ENCODE measurements at places on chromosomes 5 and 9.

DNA sequence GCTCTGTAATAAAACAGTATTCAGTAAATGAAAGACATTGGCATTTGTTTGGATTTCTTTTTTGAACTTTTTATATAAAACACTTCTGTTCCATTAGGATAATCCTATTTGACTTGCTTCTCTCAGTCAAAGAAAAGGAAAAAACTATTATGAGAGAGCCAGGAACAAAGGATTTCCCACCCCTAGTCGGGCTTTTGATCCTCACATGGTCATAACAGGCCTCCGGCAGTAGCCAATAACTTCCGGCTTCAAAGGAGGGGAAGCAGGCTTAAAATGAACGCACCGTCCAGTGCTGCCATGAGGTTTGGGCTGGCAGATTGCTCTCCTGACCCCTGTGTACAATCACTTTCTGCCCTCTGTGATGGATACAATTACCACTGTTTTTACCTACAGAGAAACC is 209.3 kb downstream of the ZNF608 start:
- no peak for DNase-seq
- no peak overlapping the region for H3K4me3 ChIP-seq
- no peaks in the 10 kb centered on the region for H3K4me1 ChIP-seq
- no peaks in the 10 kb centered on the region for H3K27me3 ChIP-seq
- no peaks in the 10 kb centered on the region for H3K36me3 ChIP-seq

GRCh38 chr9:10443181-10443867 is 169.5 kb downstream of the PTPRD start:
- H3K4me3 ChIP-seq, result no peak overlapping the region
- H3K27me3 ChIP-seq, result no peaks in the 10 kb centered on the region
- H3K36me3 ChIP-seq, result no peaks in the 10 kb centered on the region
- no peak for DNase-seq
- H3K4me1 ChIP-seq, result no peaks in the 10 kb centered on the region

DNA sequence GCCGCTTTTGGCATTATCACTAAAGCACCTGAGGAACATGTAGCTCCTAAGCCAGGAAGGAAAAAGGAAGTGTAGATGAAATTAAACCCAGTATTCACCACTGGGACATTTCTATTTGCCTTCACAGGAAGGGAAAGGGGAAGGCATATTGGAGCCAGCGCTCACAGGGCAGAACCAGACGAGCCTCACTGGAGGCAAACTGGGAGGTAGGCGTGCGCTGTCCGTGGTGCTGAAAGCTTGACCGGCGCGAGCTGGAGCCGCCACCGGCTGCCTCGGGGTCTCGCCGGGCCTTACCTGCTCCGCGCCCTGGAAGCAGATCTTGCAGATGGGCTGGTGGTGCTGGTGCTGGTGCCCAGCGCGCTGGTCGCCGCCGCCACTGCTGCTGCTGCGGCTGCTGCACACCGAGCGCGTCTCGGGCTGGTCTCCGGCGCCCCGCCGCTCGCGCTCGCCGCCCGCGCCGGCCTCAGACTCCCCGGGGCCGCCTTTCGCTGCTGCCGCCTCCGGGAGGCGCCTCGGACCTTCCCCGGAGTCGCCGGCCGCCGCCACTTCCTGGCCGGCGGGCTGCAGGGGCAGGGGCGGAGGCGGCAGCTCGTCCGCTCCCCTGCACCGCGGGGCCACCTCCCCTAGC is 732 bp downstream of the MARCHF11 start:
- no peak for DNase-seq
- no peaks in the 10 kb centered on the region for H3K4me1 ChIP-seq
- no peak overlapping the region for H3K27ac ChIP-seq
- no peaks in the 10 kb centered on the region for H3K36me3 ChIP-seq
- H3K27me3 ChIP-seq, result no peaks in the 10 kb centered on the region

DNA sequence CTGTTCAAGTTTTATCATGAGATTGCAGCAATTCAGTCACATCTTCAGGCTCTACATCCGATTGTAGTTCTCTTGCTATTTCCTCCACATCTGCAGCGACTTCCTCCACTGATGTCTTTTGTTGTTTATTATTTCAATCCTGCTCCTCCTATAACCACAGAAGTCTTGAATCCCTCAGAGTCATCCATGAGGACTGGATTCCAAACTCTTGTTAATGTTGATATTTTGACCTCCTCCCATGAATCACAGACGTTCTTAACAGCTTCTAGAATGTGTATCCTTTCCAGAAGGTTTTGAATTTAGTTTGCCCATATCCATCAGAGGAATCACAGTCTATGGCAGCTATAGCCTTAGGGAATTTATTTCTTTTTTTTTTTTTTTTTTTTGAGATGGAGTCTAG is 3.6 kb downstream of the FBXO38 start:
- no peak overlapping the region for H3K4me3 ChIP-seq
- peaks cover 54% of the 10 kb centered on the region for H3K4me1 ChIP-seq
- no peaks in the 10 kb centered on the region for H3K36me3 ChIP-seq
- H3K27ac ChIP-seq, result no peak overlapping the region

DNA sequence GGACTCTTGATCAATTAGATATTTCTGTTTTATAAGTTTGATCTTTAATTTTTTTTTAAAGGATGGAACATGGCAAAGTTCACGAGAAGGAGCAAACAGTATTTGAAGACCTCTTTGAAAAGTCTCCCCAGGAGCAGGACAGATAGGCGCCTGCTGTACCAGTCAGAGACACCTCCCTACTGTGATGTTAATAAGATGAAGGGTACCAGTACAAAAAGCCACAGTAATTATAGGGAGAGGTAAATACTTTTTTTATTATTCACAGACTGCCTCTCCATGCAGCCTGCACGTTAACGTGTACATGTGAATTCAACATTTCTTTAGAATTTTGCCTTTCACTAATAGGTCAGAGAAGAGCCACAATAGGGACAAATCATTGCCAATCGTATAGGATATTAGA is 146.5 kb upstream of the CDH6 start:
- H3K4me3 ChIP-seq, result no peak overlapping the region
- H3K36me3 ChIP-seq, result no peaks in the 10 kb centered on the region
- H3K4me1 ChIP-seq, result no peaks in the 10 kb centered on the region
- no peak overlapping the region for H3K27ac ChIP-seq
- DNase-seq, result no peak
- no peaks in the 10 kb centered on the region for H3K27me3 ChIP-seq

DNA sequence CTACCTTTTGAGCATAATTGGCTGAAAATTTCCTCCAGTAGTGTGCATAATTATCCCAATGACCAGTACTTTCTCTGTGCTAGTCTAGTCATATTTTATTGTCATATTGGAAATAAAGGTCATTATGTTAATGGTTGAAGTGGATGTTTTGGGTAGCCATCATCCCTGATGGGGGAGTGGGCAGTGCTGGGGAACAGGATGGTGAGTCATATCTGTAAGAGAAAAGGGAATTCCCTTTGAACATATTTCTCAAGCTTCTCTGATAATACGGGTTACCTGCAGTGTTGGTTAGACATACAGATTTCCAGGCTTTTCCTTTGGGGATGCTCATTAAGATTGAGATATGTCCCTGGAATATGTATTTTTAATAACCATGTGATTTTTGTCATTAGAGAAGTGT is 33.3 kb upstream of the SPATA31D4 start:
- no peaks in the 10 kb centered on the region for H3K36me3 ChIP-seq
- H3K27me3 ChIP-seq, result no peaks in the 10 kb centered on the region
- no peak overlapping the region for H3K27ac ChIP-seq
- no peak for DNase-seq

- H3K4me1 ChIP-seq, result no peaks in the 10 kb centered on the region
- no peak overlapping the region for H3K4me3 ChIP-seq
- H3K27me3 ChIP-seq, result no peaks in the 10 kb centered on the region
- no peak overlapping the region for H3K27ac ChIP-seq
Observed at GRCh38 chr5:89327608-89328007, 444.6 kb upstream of the MEF2C start.

DNA sequence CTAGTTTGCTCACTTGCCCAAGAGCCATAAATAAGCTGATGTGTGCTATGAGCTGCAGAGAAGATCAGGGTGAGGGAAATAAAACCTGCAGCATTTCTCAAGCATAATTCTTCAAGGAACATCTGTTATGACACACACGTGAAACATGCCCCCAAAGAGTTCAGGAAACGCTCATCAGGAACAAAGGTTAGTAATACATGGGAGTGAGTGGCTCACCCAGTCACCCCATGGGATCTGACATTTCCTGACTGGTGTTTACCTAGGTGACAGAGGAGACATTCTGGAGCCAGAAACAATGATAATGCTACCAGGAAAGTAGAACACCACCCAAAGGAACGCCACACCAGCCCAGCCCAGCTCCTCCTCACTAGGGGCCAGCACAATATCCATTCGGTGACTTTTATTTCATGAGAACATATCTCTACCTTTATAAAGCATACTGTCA is 66.0 kb downstream of the FRMD3 start:
- no peak overlapping the region for H3K27ac ChIP-seq
- DNase-seq, result no peak
- no peaks in the 10 kb centered on the region for H3K4me1 ChIP-seq
- H3K27me3 ChIP-seq, result no peaks in the 10 kb centered on the region
- no peaks in the 10 kb centered on the region for H3K36me3 ChIP-seq
- H3K4me3 ChIP-seq, result no peak overlapping the region

GRCh38 chr5:136482206-136482605 is 116.9 kb upstream of the TRPC7 start:
- DNase-seq, result no peak
- H3K4me1 ChIP-seq, result no peaks in the 10 kb centered on the region
- H3K4me3 ChIP-seq, result no peak overlapping the region
- H3K27me3 ChIP-seq, result no peaks in the 10 kb centered on the region
- H3K36me3 ChIP-seq, result no peaks in the 10 kb centered on the region

GRCh38 chr5:74341221-74341620 is 299.3 kb downstream of the ENC1 start:
- no peak for DNase-seq
- no peaks in the 10 kb centered on the region for H3K36me3 ChIP-seq
- no peak overlapping the region for H3K27ac ChIP-seq
- no peaks in the 10 kb centered on the region for H3K4me1 ChIP-seq

DNA sequence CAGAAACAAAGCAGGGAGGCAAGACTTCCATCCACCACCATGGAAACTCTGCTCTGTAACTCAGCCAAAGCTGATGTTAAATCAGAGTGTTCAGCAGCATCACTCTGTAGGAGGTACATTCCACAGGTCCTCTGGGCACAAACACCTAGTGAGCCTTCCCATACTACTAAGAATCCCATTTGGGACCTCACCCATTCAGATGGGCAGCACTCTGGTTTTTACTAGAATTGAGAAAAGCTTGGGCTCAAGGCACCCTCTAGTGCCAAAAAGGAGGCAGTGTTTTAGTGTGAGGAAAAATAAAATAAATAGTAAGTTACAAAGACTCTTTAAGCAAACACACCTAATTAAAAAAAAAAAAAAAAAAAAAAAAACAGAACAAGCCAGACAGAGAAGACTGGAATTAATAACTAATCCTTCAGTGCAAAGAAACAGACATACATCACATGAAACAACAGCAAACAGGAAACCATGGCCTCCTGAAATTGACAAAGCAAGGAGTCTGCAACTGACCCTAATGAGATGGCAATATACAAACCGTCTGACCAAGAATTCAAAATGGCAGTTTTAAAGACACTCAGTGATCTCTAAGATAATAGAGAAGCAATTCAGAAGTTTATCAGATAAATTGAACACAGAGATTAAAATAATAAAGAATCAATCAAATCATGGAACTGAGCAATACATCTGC is 159.5 kb downstream of the GNA14 start:
- H3K27me3 ChIP-seq, result no peaks in the 10 kb centered on the region
- H3K4me1 ChIP-seq, result peaks cover 4% of the 10 kb centered on the region
- no peak overlapping the region for H3K4me3 ChIP-seq
- no peak for DNase-seq
- no peaks in the 10 kb centered on the region for H3K36me3 ChIP-seq
- no peak overlapping the region for H3K27ac ChIP-seq

DNA sequence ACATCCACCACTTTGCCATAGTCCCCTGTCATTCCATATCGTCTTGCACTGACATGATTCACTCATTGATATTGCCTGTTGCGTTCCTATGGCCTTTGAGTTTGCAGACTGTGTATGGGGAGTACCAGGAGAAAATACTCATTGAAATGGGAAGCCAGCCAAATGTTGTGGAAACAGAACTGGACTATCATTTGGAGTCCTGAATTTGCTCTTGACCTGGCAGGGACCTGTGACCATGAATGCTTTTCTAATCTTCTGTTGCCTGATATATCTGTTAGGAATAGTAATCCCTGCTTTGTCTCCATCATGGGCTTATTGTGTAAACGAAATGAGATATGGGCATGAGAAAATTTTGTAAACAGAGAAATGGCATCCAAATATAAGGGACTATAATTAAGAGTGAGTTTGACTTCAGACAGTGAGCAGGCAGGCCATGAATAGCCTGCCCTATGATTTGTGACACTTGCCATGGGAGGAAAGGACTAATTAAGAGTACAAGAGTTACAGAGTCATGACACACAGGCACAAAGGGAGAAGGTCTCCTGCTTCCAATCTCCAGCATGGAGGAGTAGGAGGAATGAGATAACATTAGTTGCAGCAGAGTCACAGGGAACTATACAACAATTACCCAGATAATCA is 572.9 kb upstream of the SGCD start:
- no peaks in the 10 kb centered on the region for H3K27me3 ChIP-seq
- no peaks in the 10 kb centered on the region for H3K4me1 ChIP-seq
- no peak overlapping the region for H3K27ac ChIP-seq
- H3K36me3 ChIP-seq, result no peaks in the 10 kb centered on the region

- H3K36me3 ChIP-seq, result no peaks in the 10 kb centered on the region
- H3K27ac ChIP-seq, result no peak overlapping the region
- H3K27me3 ChIP-seq, result no peaks in the 10 kb centered on the region
Observed at GRCh38 chr9:35675204-35675603, 1.5 kb downstream of the CA9 start.

DNA sequence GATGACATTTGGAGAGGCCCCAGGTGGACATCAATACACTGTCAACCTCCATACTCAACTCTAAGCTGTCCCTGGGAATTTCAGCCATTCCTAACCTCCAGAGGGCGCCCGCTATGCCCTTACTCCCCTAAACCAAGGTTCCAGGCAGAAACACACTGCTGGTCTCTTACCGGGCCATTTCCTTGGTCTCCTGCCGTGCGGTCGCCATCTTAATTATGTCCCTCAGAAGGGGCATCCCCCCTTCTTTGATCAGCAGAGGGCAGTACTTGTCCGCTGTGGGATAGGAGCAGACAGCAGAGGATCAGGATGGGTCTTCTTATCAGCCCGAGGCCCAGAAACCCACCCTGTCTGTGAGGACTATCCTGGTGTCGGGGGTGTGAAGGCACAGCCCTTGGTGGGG is 9.3 kb upstream of the ZDHHC12 start:
- H3K27me3 ChIP-seq, result no peaks in the 10 kb centered on the region
- H3K36me3 ChIP-seq, result peaks cover 22% of the 10 kb centered on the region
- H3K27ac ChIP-seq, result no peak overlapping the region
- H3K4me1 ChIP-seq, result no peaks in the 10 kb centered on the region

DNA sequence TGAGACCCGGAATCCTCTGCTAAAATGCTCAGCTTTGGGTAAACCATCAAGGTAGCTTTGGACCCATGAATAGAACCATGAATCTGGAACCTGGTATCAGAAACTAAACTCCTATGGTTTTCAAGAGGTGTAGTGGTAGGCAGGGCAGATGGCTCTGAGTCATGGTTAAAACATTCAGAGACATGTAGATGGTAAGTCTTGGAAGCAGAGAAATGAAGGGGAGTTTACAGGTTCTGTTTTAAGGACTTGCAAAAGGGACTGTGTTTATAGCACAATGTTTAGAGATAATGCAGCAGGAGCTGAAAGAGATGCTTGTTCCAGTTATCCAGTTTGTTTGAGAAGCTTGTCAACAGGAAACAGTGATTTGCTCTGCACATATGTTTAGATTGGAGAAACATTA is 36.0 kb upstream of the FBN2 start:
- H3K27me3 ChIP-seq, result no peaks in the 10 kb centered on the region
- H3K4me3 ChIP-seq, result no peak overlapping the region
- no peak overlapping the region for H3K27ac ChIP-seq

GRCh38 chr5:91245074-91245452 is 138.1 kb downstream of the ARRDC3 start:
- H3K27me3 ChIP-seq, result no peaks in the 10 kb centered on the region
- H3K36me3 ChIP-seq, result no peaks in the 10 kb centered on the region
- no peaks in the 10 kb centered on the region for H3K4me1 ChIP-seq
- no peak overlapping the region for H3K4me3 ChIP-seq

Data from CD8-positive, alpha-beta memory T cell (primary cell).